ENCODE measurements at places on chromosomes 4 and X.

DNA sequence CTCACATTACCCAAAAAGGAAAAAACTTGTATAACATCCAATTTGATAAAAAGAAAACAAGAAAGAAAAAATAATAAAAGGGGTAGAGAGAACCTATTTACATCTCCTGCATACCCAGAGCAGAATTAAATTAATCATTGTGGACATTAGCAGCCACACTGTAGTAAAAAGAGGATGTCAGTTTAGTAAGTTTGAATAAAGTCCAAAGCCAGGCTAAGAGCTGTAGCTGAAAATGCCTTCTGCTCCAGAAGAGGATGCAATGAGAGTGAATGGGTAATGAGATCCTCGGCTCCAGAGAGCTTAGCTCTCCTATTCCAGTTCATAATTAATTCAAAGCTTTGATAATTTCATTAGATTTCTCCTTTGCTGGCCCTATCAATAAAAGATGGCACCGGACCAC, 78.2 kb downstream of the SLC10A7 start:
- DNase-seq, result no peak

DNA sequence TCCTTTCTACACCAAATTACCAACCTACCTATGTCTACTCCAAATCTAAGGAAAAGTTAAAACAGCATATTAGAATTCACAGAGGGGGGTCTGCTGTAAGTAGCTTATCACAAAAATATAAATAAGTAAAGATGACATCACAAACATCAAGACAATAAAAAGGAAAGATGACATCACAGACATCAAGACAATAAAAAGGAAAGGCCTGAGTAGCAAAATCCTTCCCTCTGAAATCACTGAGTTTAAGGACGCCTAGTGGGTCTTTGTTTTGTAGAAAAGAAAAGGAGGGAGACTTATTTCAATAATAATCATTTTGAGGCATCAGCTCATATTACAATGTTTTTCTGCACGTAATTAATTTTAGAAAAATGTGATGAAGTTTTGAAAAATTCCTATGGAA, 707.0 kb upstream of the GRID2 start:
- DNase-seq, result no peak

- DNase-seq, result no peak
Measured at GRCh38 chr4:129232589-129233337, 136.8 kb downstream of the C4orf33 start.

DNA sequence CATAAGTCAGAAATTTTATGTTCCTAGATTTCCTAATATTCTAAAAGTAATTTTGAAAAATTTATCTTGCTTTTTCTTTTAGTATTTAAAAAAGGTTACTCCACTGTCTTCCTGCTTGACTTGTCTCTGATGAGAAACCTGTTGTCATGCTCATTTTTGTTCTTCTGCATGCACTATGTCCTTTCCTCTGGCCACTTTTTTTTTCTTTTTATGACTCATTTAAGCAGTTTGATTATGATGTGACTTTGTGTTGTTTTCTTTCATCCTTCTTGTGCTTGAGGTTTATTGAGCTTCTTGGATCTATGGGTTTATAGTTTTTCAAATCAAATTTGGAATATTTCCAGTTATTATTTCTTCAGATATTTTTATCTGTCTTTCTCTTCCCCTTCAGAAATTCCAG, 12.0 kb upstream of the UFSP2 start:
- DNase-seq, result no peak

DNA sequence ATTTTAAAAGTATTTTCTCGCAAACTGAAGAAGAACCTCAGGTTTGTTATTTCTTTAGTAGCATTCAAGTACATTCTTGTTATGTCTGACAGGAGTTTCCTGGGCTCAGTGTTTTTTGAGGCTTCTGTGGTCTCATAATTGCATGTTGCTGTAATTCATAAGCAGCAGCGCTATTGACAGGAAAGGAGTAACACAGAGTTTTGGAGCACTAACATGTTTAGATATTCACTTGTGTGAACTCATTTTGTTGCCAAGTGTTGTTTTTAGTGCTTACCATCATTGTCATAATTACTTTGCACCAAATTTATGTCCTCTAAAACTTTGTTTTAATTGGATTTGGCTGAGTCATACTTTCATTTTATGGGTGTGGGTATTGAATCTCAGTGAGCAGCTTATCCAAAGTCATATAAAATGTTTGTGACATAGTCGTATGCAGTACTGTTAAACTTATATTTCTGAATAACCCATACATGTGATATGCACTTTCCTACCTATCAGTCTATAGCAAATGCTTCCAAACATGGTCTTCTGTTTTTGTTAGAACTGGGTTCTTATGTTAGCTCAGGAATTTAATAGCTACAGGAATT, 358.7 kb upstream of the CTSO start:
- no peak for DNase-seq

GRCh38 chrX:136636121-136636520, 11.8 kb upstream of the CD40LG start:
- DNase-seq, result no peak

- no peak for DNase-seq
Measured at GRCh38 chr4:124060261-124060918, 652.1 kb downstream of the ANKRD50 start.

Data from NCI-H1105 (cell line).